Gastroesophageal sphincter (tissue), 4 donors: ENCODE measurements at places on chromosomes 5 and 9.
A peak's percentile ranks its signal among the peaks of the same experiment; 100 is the strongest.

GRCh38 chr9:109418827-109419226 lies 79.3 kb downstream of the PTPN3 start:
- no peak overlapping the region for H3K27ac ChIP-seq
- ATAC-seq, result no peak
- H3K4me1 ChIP-seq, result no peaks in the 10 kb centered on the region
- no peak overlapping the region for H3K4me3 ChIP-seq
- H3K27me3 ChIP-seq, result no peaks in the 10 kb centered on the region

DNA sequence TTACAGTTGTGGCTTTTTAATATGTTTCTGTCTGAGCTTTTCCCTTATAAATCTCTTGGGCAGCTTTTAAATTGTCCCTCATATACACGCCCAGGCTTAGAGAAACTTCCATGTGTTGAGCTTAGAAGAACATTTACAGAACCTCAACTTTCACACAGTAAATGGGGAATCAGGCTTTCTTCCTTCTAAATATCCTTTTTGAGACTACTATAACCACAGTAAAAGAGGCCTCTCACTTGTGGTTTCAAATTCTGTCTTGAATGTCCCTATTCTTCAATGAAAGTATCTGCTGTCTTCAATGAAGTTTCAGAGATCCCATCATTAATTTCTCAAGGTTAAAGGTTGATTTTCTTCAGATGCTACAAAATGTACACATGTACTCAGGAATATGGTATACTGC lies 588.6 kb upstream of the DMAC1 start:
- no peak for ATAC-seq
- H3K4me1 ChIP-seq, result no peaks in the 10 kb centered on the region
- no peaks in the 10 kb centered on the region for H3K27me3 ChIP-seq
- no peak overlapping the region for H3K4me3 ChIP-seq

DNA sequence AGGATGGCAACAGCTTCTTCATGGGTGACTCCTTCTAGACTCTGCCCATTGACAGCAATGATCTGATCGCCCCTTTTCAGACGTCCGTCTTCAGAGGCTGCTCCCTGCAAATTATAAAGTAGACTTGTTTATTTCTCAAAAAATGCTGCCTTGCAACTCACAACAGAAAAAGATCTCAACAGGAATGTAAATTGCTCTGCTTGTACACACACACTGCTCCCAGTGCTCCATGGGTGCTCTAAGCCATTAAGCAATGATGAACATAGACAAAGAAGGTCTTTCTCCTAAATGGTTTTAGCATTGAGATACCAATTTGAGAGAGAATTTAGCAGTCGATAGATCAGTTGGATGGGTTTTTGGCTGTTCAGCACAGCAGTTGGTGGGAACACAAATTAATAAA lies 172.5 kb downstream of the MPDZ start:
- H3K36me3 ChIP-seq, result no peaks in the 10 kb centered on the region
- no peaks in the 10 kb centered on the region for H3K27me3 ChIP-seq
- peaks cover 30% of the 10 kb centered on the region for H3K4me1 ChIP-seq

GRCh38 chr5:135505973-135506372 lies 29.8 kb downstream of the NEUROG1 start:
- no peak for ATAC-seq
- no peaks in the 10 kb centered on the region for H3K36me3 ChIP-seq
- peaks cover 6% of the 10 kb centered on the region for H3K4me1 ChIP-seq
- H3K4me3 ChIP-seq, result no peak overlapping the region
- H3K27ac ChIP-seq, result no peak overlapping the region
- H3K27me3 ChIP-seq, result peaks cover 68% of the 10 kb centered on the region

DNA sequence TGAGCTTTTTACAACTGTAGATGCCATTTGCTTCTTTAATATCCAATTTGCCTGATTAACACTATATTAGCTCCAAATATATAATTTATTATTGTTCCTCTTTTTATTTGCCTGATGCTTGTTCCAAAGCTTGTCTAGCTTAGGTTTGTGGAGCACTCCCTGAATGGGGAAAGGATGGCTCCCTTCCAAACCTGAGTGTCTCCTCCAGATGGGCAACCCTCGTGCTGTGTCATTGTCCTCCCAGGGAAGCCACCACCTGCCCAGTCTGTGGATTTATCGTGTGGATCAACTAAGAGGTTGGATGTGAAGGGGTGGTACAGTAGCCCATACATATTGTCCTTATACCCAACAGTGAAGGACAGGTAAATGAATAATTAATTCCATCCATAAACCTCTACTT lies 404.9 kb downstream of the CDK5RAP2 start:
- no peak overlapping the region for H3K4me3 ChIP-seq
- H3K4me1 ChIP-seq, result no peaks in the 10 kb centered on the region
- H3K36me3 ChIP-seq, result no peaks in the 10 kb centered on the region
- H3K27ac ChIP-seq, result no peak overlapping the region

GRCh38 chr5:96795626-96796025 lies 12.1 kb downstream of the ERAP1 start:
- peaks cover 4% of the 10 kb centered on the region for H3K36me3 ChIP-seq
- H3K4me1 ChIP-seq, result peaks cover 12% of the 10 kb centered on the region
- H3K4me3 ChIP-seq, result no peak overlapping the region
- no peak overlapping the region for H3K27ac ChIP-seq

GRCh38 chr5:141825791-141826560 lies 52.2 kb downstream of the PCDH1 start:
- ATAC-seq, result no peak
- H3K4me3 ChIP-seq, result no peak overlapping the region
- no peak overlapping the region for H3K27ac ChIP-seq
- H3K27me3 ChIP-seq, result peaks cover 33% of the 10 kb centered on the region
- no peaks in the 10 kb centered on the region for H3K4me1 ChIP-seq

DNA sequence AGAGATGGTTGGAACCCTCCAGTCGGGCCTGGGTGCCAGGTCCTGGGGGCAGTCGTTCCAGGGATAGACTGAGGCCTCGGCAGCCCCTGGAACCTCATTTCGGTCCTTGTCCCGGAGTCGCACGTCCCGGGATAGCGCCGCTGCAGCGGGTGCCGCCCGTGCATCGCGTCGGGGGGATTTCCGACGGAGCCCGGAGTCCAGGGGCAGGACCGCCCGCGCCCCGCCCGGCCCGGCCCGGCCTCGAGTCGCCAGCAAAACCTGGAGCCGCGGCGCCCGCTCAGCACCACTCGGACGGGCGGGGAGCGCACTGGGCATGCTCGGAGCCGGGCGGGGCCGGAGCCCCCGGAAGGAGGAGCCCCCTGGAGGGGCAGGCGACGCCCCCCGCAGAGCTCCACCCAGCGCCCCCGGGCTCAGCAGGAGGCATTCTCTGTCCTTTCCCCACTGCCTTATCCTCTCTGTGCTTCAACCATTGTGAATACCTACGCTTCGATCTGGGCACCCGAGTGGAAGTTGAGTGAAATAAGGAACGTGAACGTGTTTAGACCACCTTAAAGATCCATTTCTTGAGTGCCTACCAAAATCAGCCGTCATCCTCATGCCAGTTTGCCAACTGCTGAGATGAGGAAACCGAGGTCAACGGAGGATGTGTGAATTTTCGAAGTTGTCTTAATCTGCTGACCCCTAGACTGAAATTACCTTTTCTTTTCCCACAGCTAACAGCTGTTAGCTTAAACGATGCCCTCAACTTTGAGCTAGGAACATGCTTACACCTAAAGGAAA lies 1.7 kb upstream of the PTPN3 start:
- H3K4me3 ChIP-seq, result no peak overlapping the region
- peaks cover 61% of the 10 kb centered on the region for H3K27me3 ChIP-seq
- ATAC-seq, result peak; percentile 74

- no peak overlapping the region for H3K4me3 ChIP-seq
- H3K36me3 ChIP-seq, result peaks cover 32% of the 10 kb centered on the region
- H3K27ac ChIP-seq, result no peak overlapping the region
- H3K4me1 ChIP-seq, result no peaks in the 10 kb centered on the region
- ATAC-seq, result no peak
Observed at GRCh38 chr5:175501759-175502158, 23.4 kb downstream of the SFXN1 start.

GRCh38 chr5:7376871-7377270 lies 19.1 kb upstream of the ADCY2 start:
- peaks cover 3% of the 10 kb centered on the region for H3K27me3 ChIP-seq
- no peaks in the 10 kb centered on the region for H3K36me3 ChIP-seq
- no peaks in the 10 kb centered on the region for H3K4me1 ChIP-seq

GRCh38 chr9:121720311-121721057 lies 69.0 kb downstream of the DAB2IP start:
- H3K36me3 ChIP-seq, result no peaks in the 10 kb centered on the region
- peaks cover 2% of the 10 kb centered on the region for H3K4me1 ChIP-seq
- ATAC-seq, result no peak
- H3K27ac ChIP-seq, result peak overlapping the region; percentile 60
- H3K27me3 ChIP-seq, result no peaks in the 10 kb centered on the region

DNA sequence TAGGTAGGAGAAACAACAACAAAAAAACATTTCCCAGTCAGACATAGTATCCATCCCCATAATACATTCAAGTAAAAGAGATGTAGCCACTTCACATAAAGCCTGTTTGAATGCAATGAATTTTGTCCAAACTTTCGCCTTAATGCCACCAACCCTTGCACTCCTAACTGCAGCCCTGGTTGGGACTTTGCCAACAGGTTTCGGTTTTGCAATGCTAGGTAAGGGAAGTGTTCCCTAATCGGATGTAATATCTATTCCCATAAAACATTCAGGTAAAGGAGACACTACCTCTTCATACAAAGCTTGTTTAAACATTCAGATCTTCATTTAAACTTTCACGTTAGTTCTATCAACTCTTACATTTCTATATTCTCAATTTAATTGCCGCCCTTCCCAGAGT lies 336.1 kb downstream of the DRD1 start:
- H3K4me1 ChIP-seq, result no peaks in the 10 kb centered on the region
- no peak overlapping the region for H3K27ac ChIP-seq
- H3K4me3 ChIP-seq, result no peak overlapping the region
- peaks cover 13% of the 10 kb centered on the region for H3K27me3 ChIP-seq
- ATAC-seq, result no peak
- no peaks in the 10 kb centered on the region for H3K36me3 ChIP-seq

DNA sequence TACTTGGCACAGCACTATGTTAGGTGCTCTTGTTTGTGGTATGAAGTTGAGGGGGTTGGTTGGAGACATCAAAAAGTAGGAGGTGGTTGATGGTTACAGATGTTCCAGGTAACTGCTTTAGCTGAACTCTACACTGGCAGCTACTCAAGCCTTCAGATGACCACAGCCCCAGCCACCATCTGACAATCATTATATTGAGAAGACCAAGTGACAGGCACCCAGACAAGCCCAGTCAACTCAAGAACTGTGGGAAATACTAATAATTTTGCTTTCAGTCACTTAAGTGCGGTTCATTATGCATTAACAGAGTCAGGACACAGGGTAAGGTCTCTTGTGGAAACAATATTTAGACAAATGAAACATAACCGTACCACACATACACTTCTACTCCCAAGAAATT lies 38.9 kb upstream of the SLIT3 start:
- no peaks in the 10 kb centered on the region for H3K4me1 ChIP-seq
- no peak overlapping the region for H3K27ac ChIP-seq
- no peak for ATAC-seq
- no peaks in the 10 kb centered on the region for H3K36me3 ChIP-seq
- no peak overlapping the region for H3K4me3 ChIP-seq

DNA sequence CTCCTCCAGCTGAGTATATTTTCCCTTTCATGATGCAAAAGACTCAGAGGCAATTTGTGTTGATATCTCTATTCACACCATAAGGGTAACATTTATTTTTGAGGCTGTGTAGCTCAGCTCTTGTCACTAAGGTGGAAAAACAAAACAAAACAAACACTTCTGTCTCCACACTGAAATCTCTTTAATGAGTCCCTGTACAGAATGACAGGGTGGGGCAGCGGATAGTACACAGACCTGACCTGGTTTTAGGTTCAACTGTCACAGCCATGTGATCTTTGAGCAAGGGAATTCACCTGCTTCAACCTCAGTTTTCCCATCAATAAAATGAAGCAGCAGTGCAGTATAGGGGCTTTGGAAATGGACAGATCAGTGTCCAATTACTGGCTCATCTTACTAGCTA lies 29.3 kb downstream of the TLR4 start:
- no peak overlapping the region for H3K4me3 ChIP-seq
- H3K4me1 ChIP-seq, result peaks cover 7% of the 10 kb centered on the region
- no peaks in the 10 kb centered on the region for H3K27me3 ChIP-seq
- ATAC-seq, result no peak
- no peaks in the 10 kb centered on the region for H3K36me3 ChIP-seq

- no peak overlapping the region for H3K27ac ChIP-seq
- no peak overlapping the region for H3K4me3 ChIP-seq
- no peak for ATAC-seq
- H3K36me3 ChIP-seq, result no peaks in the 10 kb centered on the region
Observed at GRCh38 chr9:124699575-124699974, 71.5 kb downstream of the NR6A1 start.

GRCh38 chr9:109863961-109864360 lies 84.0 kb downstream of the PALM2AKAP2 start:
- H3K4me1 ChIP-seq, result peaks cover 3% of the 10 kb centered on the region
- H3K27ac ChIP-seq, result no peak overlapping the region
- H3K36me3 ChIP-seq, result no peaks in the 10 kb centered on the region
- ATAC-seq, result no peak
- H3K27me3 ChIP-seq, result no peaks in the 10 kb centered on the region

GRCh38 chr9:70639853-70640814 lies 225.7 kb upstream of the KLF9 start:
- H3K36me3 ChIP-seq, result no peaks in the 10 kb centered on the region
- no peak overlapping the region for H3K27ac ChIP-seq
- H3K4me3 ChIP-seq, result no peak overlapping the region
- H3K4me1 ChIP-seq, result no peaks in the 10 kb centered on the region

DNA sequence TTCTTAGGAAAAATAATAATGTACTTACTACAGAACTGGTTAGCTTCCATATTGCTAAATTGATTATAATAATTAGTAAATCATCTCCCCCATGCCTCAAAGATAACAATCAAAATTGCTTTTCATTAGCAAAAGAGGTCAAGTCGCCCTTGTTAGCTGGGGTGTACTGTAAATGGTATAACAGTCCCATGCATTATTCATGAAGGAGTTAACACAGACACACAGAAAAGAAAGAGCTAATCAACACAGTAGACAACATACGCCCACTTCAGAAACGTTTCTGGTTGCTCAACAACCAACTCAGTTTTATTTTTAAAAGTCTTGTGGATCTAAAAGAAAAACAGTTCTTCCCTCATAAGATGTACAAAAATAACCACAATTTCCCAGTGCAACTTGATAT lies 100.2 kb downstream of the MPDZ start:
- no peak overlapping the region for H3K27ac ChIP-seq
- H3K36me3 ChIP-seq, result peaks cover 63% of the 10 kb centered on the region
- no peak for ATAC-seq
- no peak overlapping the region for H3K4me3 ChIP-seq
- H3K27me3 ChIP-seq, result no peaks in the 10 kb centered on the region
